AG04449 (cell line): ENCODE measurements at places on chromosomes 1 and 21.

GRCh38 chr21:45385549-45386050 lies 19.4 kb upstream of the COL18A1 start:
- no peak for DNase-seq

DNA sequence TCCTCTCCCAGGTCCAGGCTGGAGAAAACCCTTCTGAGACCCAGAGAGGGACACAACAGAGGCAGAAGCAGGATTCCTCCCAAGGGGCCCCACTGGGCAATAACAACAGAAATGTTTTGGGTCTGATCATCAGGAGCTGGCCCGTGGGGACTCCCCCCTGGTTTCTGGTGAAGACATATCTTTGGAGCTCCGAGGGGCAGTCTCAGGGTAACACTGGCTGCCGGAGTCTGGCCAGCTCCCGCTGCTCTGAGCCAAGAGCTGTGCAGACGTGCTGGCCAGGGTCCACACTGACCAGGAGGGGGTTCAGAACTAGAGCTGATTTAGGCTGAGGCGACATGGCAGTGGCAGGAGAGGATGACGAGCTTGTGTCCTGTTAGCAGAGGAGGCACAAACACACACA lies 13.1 kb downstream of the ECE1 start:
- no peak for DNase-seq

DNA sequence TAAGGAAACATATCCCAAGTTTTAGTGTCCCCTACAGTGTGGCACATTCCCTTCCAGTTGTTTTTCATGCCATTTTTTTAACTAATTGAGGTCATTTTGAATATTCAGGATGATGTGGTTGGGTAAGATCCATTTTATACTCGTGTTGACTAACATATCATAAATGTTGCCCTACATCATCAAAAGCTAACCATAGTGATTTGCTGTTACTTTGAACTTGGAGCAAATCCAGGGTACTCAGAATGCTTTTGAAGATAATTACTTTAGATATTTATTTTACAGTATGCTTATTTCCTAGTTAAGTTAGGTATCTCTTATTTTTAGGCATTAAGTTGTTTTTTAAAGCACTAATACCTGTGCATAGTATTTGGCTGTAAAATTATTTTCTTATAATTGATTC lies 57.8 kb downstream of the DYRK1A start:
- DNase-seq = no peak

DNA sequence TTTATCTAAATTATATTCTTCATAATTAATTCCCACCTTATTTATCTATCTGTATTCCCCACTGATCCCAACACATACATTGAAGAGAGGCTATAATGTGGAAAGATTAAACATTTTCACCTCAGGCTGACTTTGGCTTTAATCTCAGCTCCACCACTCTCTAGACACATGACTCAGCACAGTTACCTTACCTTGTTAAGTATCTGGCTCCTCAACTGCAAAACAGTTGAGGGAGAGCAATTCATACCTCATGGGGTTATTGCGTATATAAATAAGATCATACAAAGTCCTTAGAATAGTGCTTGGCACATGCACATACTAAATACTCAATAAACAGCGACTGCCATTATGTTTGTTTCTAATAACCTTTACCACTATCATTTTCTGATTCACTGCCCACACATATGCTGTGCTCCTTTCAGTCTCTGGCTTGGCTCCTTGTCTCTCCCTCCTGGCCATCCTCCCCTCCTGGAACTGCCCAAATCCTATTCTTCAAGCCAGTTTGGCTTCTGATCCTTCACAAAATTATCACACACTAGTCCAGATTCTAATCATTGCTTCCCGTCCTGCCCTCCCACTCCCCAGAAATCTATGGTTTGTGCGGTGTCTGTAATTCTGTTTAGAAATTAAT lies 50.1 kb downstream of the BCL9 start:
- no peak for DNase-seq

DNA sequence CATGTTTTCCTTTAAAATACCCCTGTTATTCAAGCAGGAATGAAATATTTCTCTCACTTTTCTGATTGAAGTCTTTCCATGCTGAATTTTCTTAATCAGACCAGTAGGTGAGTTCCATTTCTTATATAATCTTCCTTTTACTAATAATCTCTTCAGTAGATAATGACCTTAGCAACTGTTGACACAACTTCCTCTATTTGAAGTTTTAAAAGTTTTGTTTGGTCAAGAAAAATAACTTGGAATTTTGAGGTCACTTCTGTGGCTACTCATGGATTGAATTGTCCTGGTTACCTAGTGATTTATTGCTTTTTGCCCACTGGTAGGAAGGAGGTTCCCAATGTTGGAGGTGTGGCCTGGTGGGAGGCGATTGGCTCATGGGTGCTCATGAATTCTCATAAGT lies 70.6 kb upstream of the PAXBP1 start:
- DNase-seq = no peak

- no peak for DNase-seq
These were observed 12.3 kb downstream of the ZMPSTE24 start for GRCh38 chr1:40270152-40270834.

DNA sequence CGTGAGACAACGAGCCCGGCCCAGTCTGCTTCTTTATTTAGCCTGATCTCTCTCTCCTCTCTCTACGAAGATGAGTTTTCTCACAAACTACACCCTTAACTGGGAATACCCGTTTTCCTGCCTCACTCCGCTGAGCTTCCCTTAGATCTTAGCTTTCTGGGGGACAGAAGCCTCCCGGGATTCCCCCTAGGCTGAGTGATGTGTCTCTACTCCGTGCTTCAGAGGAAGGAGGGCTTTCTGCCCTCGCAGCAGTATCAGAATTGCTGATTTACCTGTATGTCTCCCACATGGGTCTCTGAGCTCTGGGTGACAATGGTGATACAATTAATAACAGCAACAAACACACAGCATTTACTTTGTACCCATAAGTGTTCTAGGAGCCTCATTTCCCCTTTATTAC lies 1.0 kb downstream of the ZBTB17 start:
- DNase-seq = no peak

DNA sequence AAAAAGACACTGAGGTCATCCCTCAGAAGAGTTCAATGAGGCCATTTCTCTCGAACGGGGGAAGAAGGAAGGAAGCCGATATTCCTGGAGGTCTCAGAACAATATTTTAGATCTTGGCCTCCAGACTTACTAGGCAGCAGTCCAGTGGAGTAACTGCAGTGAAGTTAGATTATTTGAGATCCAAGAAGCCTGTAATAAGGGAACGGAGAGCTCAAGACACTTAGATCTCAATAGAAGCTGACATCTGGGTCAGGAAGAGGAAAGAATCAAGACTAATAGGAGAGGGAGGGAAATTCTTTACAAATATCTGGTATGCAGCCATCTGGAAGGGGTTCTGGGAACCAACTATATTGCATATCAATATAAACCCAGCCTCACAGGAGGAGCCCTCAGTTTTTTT lies 13.6 kb upstream of the ENAH start:
- no peak for DNase-seq

GRCh38 chr21:42818328-42818749 lies 61.0 kb downstream of the WDR4 start:
- DNase-seq = no peak

DNA sequence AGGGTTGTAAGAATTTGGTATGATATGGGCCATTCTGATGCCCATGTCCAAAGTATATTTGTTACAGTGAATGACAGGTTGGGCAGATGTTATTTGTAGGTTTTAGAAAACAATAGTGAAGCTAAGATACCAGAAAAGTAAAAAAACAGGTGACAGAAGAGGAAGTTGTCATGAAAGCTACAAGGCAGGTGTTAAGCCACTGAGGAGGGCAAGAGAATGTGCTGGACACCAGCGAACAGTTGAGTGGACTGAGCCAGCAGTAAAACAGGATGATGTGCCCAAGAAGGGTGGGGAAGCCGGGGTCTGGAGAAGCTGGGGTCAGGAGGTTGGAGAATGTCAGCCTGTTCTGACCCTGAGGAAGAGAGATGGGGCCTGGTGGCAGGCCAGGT lies 83.3 kb downstream of the DTL start:
- no peak for DNase-seq

- no peak for DNase-seq
These were observed 80.3 kb downstream of the SCMH1 start for GRCh38 chr1:41161846-41162245.

- DNase-seq = no peak
These were observed 167.9 kb upstream of the ZC3H12A start for GRCh38 chr1:37306461-37306860.

DNA sequence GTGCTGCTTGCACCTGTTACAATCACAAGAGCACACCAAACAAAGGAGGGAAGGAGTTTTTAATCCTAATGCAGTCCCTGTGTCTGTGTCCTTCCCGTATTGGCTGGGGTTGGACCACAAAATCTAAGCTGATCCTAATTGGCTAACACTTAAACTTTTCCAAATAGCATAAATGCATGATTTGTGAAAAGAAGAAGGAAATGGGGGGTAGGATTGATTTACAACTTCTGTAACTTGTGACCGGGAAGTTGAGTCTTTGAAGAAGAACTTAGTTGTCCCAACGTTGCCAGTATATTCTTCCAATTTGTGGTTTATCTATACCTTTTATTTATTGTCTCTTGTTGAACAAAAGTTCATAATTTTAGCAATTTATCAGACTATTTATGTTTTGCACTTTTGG lies 11.8 kb upstream of the IPP start:
- no peak for DNase-seq

- DNase-seq = no peak
These were observed 25.6 kb downstream of the PODN start for GRCh38 chr1:53087332-53088285.

DNA sequence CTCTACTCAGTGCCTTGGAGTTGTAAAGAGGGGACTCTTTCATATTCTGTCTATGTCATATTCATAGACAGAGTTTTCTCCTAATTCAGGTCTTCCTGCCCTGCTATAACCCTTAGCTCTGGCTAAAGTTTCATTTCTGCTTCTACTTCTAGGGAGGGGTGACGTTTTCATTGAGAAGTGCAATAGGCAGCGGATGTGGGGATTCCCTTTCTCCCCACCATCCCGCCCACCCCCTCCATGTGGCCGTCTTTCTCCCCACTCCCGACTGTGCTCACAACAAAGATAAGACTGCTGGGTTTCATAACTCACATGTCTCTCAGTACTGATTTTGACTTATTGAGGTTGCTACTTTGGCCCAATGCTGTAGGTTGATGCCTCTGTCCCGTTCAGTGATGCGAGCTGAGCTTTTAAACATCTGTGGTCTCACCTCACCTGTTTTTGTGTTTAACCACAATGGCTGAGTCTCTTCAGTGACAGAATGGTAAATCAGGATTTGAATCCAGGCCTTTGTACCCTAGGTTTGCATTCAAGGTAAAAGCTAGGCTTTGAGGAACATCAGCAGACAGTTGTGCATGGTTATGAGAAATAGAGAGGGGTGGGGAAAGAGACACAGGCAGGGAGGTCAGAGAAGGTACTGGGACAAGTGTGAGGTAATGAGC lies 7.8 kb upstream of the KIF14 start:
- DNase-seq = no peak

- no peak for DNase-seq
These were observed 229.0 kb downstream of the SRGAP2C start for GRCh38 chr1:121413821-121414220.

GRCh38 chr1:30054126-30054525 lies 669.3 kb downstream of the MATN1 start:
- no peak for DNase-seq

DNA sequence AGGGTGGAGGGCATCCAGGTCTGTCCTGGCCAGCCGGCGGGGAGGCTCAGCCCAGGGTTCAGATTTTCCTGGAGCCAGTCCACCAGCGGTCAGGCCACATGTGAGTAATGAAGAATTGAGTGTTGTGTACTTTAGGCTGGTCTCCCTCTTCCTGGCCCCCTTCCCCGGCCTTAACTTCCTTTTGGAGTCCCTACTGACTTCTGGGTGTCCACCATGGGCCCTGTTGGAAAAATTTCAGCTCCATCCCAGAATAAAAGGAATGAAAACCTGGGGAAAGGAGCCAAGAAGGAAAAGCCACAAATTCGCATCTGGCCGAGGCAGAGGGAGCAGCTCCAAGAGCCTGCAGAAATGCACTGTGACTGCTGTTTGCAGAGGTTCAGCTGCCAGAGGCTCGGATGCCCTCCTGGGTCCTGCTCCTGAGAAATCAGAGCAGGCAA lies 35.5 kb upstream of the HHAT start:
- DNase-seq = no peak

DNA sequence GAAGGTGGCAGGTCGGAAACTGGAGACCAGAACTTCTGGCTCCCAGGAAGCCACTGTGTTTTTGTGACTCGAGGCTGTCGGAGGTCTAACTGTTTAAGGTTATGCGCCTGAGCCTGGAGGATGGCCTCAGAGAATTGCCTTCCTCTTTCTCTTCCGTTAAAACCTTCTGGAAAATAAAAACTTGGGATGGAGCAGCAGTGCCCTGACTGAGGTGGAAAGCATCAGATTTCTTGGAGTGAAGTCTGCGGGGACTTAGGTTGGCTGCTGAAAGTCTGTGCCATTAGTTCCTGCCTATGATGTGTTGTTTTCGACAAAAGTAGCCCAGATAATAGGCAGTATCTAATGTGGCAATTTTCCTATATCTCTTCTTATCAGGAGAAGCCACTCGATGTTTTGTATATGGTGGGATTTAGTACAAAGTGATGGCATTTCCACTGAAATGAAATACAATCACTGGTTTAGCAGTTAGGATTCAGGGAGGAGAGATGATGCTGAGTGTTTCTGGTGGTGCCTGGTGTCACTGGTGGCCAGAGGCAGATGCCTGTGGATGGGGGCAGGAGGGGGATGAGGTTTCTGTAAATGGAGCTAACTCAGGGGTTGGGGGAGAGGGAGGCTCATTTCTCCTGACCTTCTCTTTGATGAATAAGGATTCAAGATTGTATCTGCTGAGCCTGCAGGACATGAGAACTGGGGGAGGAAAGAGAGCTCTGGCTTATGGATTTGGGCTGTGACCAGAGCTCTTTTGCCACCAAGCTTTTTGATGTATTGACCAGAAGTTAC lies 150.8 kb downstream of the CAMTA1 start:
- DNase-seq = no peak

DNA sequence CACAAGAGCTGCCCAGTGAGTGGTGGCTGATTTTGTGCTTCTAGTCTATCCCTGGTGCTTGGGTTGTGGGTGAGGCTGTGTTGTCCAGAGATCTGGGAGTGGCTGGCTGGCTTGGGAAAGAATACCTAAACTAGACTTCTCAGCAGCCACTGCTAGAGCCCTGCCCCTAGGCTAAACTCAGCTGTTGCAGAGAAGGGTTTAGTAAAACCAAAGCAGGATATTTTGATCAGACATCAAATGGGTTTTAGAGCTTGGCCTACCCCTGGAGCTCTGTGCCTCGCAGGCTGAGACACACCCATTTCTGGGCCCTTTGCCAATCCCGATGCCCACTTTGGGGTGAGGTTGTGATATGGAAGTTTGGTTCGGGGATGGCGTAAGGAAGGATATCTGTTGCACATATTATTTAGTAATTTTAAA lies 88.5 kb downstream of the UCK2 start:
- no peak for DNase-seq

GRCh38 chr1:209659909-209660308 lies 7.7 kb upstream of the LAMB3 start:
- DNase-seq = no peak
